ENCODE measurements at places on chromosomes 2 and 18.

DNA sequence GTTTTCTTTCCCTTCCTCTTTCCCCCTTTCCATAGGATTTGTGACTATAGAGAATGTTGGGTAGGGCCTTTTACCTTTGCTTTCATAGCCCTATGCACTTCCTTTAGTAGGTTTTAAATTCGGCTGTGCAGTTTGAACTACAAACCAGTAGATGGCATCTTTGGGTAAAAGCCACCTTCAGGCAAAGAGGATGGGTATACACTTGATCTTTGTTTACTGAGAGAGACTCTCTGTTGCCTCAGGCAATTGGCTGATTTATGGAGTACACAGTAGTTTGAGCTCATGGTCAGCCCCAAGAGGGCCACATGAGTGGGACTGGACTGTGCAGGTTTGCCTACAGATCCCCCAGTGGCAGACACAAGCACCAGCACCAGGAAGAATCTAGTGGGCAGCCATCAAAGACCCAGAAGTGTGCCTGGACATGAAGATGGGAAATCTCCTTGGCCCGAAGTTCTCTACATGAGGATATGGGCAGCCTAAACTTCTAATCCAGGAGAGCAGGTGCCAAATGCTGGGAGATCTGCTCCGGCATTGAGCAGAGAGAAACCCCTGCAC, 1304.3 kb upstream of the DDX18 start:
- H3K27me3 ChIP-seq = no peaks in the 10 kb centered on the region
- DNase-seq = no peak

DNA sequence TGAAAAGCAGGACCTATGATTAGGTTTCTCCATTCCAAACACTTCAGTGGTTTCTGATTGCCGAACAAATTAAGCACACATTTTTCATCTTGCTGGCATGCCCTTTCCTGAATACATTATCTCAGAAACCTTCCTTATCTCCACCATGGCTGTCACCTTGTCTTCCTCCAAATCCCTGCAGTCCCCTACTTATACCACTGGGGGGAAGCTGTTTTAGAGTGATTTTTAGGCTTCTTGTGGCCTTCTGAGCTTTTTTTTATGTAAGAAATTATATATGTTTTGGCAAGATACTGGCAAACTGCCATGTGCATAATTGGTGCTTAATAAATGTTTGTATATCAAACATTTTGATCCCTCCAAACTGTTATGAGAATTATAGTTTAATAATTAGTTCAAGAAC, 229.2 kb downstream of the MYT1L start:
- no peak overlapping the region for H3K27ac ChIP-seq
- H3K27me3 ChIP-seq = no peaks in the 10 kb centered on the region
- H3K4me3 ChIP-seq = no peak overlapping the region
- no peak for DNase-seq
- H3K36me3 ChIP-seq = no peaks in the 10 kb centered on the region

GRCh38 chr2:1438972-1439371, 25.7 kb downstream of the TPO start:
- DNase-seq = no peak
- H3K36me3 ChIP-seq = peaks cover 88% of the 10 kb centered on the region
- H3K27me3 ChIP-seq = no peaks in the 10 kb centered on the region

DNA sequence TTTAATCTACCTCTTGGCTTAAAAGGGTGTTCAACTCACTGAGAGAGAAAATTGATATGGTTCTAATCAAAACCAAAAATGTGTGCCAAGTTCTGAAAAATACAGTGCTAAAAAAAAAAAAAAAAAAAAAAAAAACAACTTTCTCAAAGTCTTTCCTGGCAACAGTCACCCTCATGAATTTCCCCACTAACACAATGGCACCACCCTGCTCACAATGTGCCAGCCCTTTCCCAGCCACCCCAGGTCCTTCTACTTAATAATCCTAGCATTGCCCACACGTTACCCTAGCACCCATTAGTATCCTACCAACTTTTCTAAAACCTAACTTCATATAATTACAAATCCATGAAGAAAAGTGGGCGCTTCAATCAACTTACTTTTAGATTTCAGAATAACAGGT, 106.4 kb downstream of the AFF3 start:
- H3K4me3 ChIP-seq = no peak overlapping the region
- no peak overlapping the region for H3K27ac ChIP-seq
- H3K27me3 ChIP-seq = no peaks in the 10 kb centered on the region

DNA sequence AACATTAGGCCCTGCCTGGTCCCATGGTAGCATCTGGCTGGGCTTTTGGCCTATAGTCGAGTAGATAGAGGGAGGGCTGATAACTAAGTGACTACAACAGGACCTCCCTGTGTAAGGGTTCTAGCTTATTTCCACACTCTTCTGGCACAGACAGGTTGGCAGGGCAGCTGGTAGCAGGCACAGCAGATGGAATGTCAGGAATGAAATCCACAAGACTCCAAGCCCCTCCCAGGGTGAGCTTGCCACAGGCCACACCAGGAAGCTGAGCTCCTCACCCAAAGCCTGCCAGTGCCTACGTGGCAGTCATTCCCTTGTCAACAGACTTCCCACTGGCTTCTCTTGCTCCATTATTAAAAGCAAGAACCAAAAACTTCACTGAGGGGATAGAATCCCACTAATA, 20.7 kb upstream of the C1QL2 start:
- no peaks in the 10 kb centered on the region for H3K36me3 ChIP-seq
- no peak for DNase-seq
- no peaks in the 10 kb centered on the region for H3K4me1 ChIP-seq
- H3K4me3 ChIP-seq = no peak overlapping the region
- H3K27ac ChIP-seq = no peak overlapping the region
- H3K27me3 ChIP-seq = no peaks in the 10 kb centered on the region

- no peak for DNase-seq
- H3K4me3 ChIP-seq = no peak overlapping the region
- H3K4me1 ChIP-seq = no peaks in the 10 kb centered on the region
- no peaks in the 10 kb centered on the region for H3K27me3 ChIP-seq
Observed at GRCh38 chr18:72895548-72895947, 27.8 kb upstream of the NETO1 start.

GRCh38 chr2:96156926-96157648, 11.8 kb upstream of the DUSP2 start:
- DNase-seq = no peak
- no peak overlapping the region for H3K27ac ChIP-seq
- no peak overlapping the region for H3K4me3 ChIP-seq
- no peaks in the 10 kb centered on the region for H3K27me3 ChIP-seq
- no peaks in the 10 kb centered on the region for H3K36me3 ChIP-seq

DNA sequence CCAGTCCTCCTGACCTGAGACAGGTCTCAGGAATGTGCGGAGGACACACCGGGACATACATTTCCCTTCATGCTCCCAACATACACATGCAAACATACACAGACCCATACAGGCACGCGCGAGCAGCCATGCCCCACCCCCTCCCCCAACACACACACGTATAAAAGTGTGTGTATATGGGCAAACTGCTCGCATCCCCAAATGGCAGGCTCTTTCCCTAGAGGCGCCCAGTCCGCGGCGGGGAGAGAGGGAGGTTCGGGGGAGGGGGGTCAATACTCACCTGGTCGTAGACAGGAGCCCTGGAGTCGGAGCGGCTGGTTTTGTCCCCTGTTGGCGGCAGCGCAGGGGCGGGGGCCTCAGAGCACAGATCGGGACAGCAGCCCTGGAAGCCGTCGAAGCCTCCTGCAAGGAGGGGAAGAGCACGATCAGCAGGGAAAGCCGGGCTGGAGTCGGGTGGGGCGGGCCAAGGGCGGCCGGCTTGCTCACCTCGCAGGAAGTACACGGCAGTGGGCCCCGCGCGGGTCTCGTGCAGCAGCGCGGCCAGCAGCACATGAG, 682 bp downstream of the DUSP2 start:
- no peak overlapping the region for H3K27ac ChIP-seq
- no peaks in the 10 kb centered on the region for H3K27me3 ChIP-seq
- H3K36me3 ChIP-seq = no peaks in the 10 kb centered on the region
- peaks cover 30% of the 10 kb centered on the region for H3K4me1 ChIP-seq

DNA sequence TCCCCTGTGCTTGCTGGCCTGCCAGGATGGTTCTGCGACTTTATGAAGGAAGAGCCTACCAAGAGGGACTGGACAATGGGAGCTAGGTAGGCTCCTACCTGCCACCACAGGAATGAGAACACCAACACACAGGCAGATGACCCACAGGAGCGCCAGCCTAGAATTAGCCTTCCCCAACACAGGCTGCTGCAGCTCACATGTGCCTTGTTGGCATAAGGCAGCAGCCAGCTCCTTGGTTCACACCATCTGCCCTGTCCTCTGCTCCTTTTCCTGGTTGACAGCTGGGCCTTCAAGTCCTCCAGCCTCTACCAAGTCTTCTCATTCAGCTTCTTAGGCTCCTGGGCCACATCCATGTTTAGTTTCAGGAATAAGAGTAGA, 705.4 kb upstream of the RAB6C start:
- H3K36me3 ChIP-seq = no peaks in the 10 kb centered on the region
- H3K4me3 ChIP-seq = no peak overlapping the region

GRCh38 chr2:12335131-12335530, 381.6 kb upstream of the TRIB2 start:
- H3K27me3 ChIP-seq = no peaks in the 10 kb centered on the region
- no peak for DNase-seq
- H3K4me3 ChIP-seq = no peak overlapping the region
- no peaks in the 10 kb centered on the region for H3K4me1 ChIP-seq
- no peaks in the 10 kb centered on the region for H3K36me3 ChIP-seq
- H3K27ac ChIP-seq = no peak overlapping the region

- no peak overlapping the region for H3K27ac ChIP-seq
- H3K4me1 ChIP-seq = peaks cover 21% of the 10 kb centered on the region
- H3K27me3 ChIP-seq = no peaks in the 10 kb centered on the region
Observed at GRCh38 chr2:144475044-144475443, 44.9 kb downstream of the ZEB2 start.

DNA sequence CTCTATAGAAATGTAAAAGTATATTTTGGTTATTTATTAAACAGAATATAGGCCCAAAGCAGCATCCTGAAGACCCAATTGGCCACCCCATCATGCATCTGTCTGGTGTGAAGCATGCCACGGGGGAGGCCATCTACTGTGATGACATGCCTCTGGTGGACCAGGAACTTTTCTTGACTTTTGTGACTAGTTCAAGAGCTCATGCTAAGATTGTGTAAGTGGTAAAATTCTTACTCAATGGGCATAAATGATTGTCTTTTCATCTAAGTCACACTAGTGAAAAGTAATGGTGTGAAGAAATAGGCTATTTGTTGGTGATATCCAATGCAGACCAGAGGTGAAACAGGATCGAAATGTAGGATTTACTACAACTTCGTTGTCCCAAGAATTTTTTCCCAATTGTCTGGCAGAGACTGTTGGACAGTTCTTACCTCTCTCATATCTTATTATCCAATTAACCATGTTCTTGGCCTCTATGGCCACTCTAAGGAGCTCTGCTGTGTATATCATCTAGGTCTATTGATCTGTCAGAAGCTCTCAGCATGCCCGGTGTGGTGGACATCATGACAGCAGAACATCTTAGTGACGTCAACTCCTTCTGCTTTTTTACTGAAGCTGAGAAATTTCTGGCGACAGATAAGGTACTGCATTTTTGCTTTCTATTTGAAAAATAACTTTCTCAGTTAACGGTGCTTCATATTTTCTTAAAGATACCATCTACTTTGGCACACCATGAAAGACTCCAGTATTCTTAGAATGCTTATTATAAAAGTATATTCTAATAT, 35.0 kb downstream of the AOX1 start:
- DNase-seq = no peak
- no peak overlapping the region for H3K27ac ChIP-seq
- H3K36me3 ChIP-seq = no peaks in the 10 kb centered on the region
- H3K4me1 ChIP-seq = no peaks in the 10 kb centered on the region
- H3K27me3 ChIP-seq = no peaks in the 10 kb centered on the region

DNA sequence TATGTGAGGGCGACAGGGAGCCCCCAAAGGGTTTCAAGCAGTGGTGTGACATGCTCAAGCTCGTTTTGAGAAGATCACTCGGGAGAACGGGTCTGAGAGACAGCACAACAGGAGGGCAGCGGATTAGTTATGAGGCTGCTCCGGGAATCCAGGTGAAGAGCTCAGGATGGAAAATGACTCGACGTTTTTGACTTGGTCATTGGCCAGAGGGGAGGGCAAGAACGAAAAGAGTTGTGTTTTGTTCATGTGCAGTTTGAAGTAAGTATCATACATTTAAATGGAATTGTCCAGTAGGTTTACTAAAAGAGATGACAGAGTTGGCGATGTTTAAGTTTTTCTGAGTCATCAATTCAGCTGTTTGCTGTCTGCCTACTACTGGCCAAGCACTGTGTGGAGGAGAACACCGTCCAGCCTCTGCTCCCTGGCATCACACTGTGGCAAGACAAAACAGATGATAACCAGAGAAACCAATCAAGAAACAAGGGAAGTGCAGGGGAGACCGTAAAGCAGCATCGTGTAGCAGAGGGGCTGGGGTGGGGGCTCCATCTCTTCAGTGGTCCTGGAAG, 25.3 kb upstream of the ANXA4 start:
- no peaks in the 10 kb centered on the region for H3K36me3 ChIP-seq
- no peak for DNase-seq
- no peak overlapping the region for H3K27ac ChIP-seq
- H3K4me3 ChIP-seq = no peak overlapping the region
- no peaks in the 10 kb centered on the region for H3K4me1 ChIP-seq
- H3K27me3 ChIP-seq = no peaks in the 10 kb centered on the region

GRCh38 chr2:189236066-189236465, 56.5 kb upstream of the COL5A2 start:
- H3K4me1 ChIP-seq = no peaks in the 10 kb centered on the region
- no peaks in the 10 kb centered on the region for H3K27me3 ChIP-seq
- no peaks in the 10 kb centered on the region for H3K36me3 ChIP-seq
- H3K4me3 ChIP-seq = no peak overlapping the region

DNA sequence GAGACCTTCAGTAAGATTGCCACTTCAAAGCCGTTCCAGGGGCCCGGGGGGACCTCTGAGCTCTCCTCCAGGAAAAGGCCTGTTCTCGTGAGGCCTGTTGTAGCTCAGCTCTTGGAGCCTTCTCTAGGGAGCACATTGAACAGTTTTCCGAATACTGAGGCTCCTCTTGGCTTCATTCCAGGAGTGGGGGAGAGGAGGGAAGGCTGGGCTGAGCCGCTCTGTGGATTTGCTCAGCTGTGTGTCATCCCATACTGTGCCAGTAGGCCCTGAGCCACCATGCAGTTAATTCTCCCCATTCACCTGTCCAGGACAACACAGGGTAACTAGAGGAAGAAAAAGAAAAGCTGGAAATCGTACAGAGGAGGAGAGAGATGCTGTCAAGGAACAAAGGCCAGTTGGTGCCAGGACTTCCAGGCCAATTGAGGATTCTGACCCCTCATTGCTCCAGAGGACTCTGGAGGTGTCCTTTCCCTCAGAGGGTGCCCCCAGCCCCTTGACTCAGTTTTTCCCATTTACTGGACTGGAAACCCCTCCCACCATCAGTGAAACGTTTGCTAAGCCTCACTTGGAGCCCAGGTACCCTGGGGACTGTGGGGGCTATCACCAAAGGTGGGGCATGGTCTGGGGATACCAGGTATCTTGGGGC, 41.4 kb downstream of the HS1BP3 start:
- peak; percentile 54 for DNase-seq
- peak overlapping the region; percentile 88 for H3K27ac ChIP-seq
- no peaks in the 10 kb centered on the region for H3K27me3 ChIP-seq
- H3K36me3 ChIP-seq = no peaks in the 10 kb centered on the region

DNA sequence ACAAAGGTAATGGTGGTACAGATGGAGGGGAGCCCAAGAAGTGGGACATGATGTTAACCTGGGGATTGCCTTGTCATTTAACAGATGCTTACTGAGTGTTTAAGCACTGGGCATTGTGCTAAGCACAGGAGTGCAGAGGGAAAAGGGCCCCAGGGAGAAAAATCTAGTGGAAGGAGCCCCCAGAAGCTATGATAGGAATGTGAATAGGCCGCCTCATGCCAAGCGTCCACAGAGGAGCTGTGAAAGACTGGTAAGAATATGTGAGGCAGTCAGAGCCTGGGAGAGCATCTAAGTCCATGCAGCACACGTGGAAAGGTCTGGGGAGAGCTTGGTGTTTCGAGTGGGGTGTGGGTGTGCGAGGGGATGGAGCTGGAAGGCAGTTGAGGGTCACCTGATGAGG, 5.5 kb downstream of the ZNF532 start:
- H3K27me3 ChIP-seq = no peaks in the 10 kb centered on the region
- H3K4me3 ChIP-seq = no peak overlapping the region
- H3K4me1 ChIP-seq = peaks cover 20% of the 10 kb centered on the region

Data from thyroid gland (tissue), 4 donors.